ENCODE measurements at places on chromosomes 3 and 15. TPM values are rescaled to one million over a fixed set of nuclear protein-coding genes. Genes with fewer than 3 reads are reported as not detected.

IQGAP1 gene
- 74.7 TPM for total RNA-seq

MAPK6 gene
- total RNA-seq, result 83.7 TPM

LEKR1 gene
- 0.38 TPM for total RNA-seq

CEMIP gene
- total RNA-seq, result not detected

ECE2 gene
- not detected for total RNA-seq

TAGLN3 gene
- total RNA-seq, result 3.5 TPM

DUOXA2 gene
- not detected for total RNA-seq

MEX3B gene
- 14.3 TPM for total RNA-seq

BMF gene
- total RNA-seq, result 11.9 TPM

MCTP2 gene
- total RNA-seq, result 4.7 TPM

STRC gene
- total RNA-seq, result 0.03 TPM

GRIP2 gene
- total RNA-seq, result 2.9 TPM

SAMMSON gene
- 0.04 TPM for total RNA-seq

CCDC66 gene
- total RNA-seq, result 13.2 TPM

POLQ gene
- 9.4 TPM for total RNA-seq

SERINC4 gene
- total RNA-seq, result 0.38 TPM

AP4E1 gene
- total RNA-seq, result 6.6 TPM

DUOX2 gene
- total RNA-seq, result not detected

CACNA2D3 gene
- 1.6 TPM for total RNA-seq

SKIC8 gene
- 87.1 TPM for total RNA-seq

GRK7 gene
- total RNA-seq, result 0.04 TPM

STAB1 gene
- 0.52 TPM for total RNA-seq

SLC22A13 gene
- total RNA-seq, result 0.24 TPM

CYP8B1 gene
- not detected for total RNA-seq

RAB6B gene
- total RNA-seq, result 1.2 TPM

C15orf62 gene
- total RNA-seq, result 0.31 TPM

MST1R gene
- total RNA-seq, result 2.0 TPM

TGM4 gene
- total RNA-seq, result 0.11 TPM

INAFM2 gene
- 15.8 TPM for total RNA-seq

C3orf80 gene
- total RNA-seq, result not detected

XYLB gene
- 1.5 TPM for total RNA-seq

MYLK gene
- total RNA-seq, result 3.1 TPM

CLDN1 gene
- 0.67 TPM for total RNA-seq

SH2D7 gene
- total RNA-seq, result not detected

ZNF80 gene
- total RNA-seq, result not detected

RAMAC gene
- 33.9 TPM for total RNA-seq

HTR3E gene
- not detected for total RNA-seq

STT3B gene
- total RNA-seq, result 134 TPM

ZNF660 gene
- total RNA-seq, result 2.6 TPM

FAM107A gene
- total RNA-seq, result 0.07 TPM

GLDN gene
- total RNA-seq, result 0.67 TPM

P2RY1 gene
- total RNA-seq, result 25.1 TPM

CACNA1D gene
- total RNA-seq, result 1.0 TPM

ZNF502 gene
- total RNA-seq, result 0.62 TPM

TGM5 gene
- total RNA-seq, result not detected

CRYGS gene
- 1.8 TPM for total RNA-seq

C3orf85 gene
- not detected for total RNA-seq

MRPS11 gene
- 58.9 TPM for total RNA-seq

Data from H7 (cell line).